ENCODE measurements at places on chromosomes 12 and 14. TPM values are rescaled to one million over a fixed set of nuclear protein-coding genes. Genes with fewer than 3 reads are reported as not detected.

The ASCL1 gene
- total RNA-seq = not detected

The DNAI7 gene
- 1.1 TPM for total RNA-seq

DNA sequence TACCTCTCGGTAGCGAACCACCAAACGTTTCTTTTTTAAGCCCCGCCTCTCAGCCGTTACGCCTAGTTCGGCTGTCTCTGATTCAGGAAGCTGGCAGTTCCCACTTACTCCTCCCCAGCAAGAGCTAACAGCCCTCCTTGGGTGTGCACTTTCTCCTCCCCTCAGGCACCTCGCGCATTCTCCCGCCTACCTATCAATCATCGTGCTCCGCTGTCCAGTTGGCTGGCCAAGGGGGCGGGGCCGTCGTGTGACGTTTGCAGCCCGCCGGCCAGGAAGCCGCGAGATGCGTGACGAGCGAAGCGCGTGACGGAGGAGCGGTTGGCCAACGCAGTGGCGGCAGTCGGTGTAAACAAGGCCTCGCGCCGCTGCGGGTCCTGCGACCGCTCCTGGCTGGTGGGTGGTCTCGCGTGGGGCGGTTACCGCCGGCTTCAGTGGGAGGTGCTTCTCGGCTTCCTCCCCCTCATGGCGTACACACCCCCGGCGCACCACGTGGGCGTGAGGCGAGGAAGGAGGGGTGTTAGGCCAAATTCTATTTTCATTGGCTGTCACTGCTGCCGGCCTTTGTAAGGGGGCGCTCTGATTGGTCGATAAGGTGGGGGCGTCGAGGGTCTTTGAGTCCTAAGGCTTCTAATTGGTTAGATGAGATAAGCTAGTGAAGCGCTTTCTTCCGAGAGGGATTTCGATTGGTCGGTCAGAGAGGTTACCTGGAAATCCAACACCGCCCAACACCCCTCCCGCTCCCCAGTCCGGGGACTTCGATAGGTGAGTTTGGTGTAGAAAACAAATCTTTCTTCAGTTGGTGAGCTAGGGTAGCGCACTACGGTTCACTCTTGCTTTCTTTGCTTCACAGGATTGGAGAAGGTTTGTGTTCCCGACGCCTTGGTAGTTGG is at the start of the genes DCAF11 and NRL:
DCAF11 (plus strand) TSS at position 246 of the 890 bp plus-strand sequence. CDS start 818 bp downstream, outside the sequence.
NRL (minus strand) TSS at position 418 of the 890 bp plus-strand sequence. CDS start 32,101 bp downstream, outside the sequence.
- DNase-seq = peak; percentile 98

- DNase-seq = no peak
These were observed 286.4 kb upstream of the PRKD1 start for GRCh38 chr14:30214014-30214413.
